CD4-positive, alpha-beta T cell treated with Interleukin-10 for 1 hour (primary cell): ENCODE measurements at places on chromosomes 2 and 18.

- no peak for DNase-seq
Measured at GRCh38 chr2:217430916-217431576, 571.2 kb upstream of the TNP1 start.

GRCh38 chr2:239710953-239711861 lies 310.4 kb upstream of the HDAC4 start:
- no peak for DNase-seq

DNA sequence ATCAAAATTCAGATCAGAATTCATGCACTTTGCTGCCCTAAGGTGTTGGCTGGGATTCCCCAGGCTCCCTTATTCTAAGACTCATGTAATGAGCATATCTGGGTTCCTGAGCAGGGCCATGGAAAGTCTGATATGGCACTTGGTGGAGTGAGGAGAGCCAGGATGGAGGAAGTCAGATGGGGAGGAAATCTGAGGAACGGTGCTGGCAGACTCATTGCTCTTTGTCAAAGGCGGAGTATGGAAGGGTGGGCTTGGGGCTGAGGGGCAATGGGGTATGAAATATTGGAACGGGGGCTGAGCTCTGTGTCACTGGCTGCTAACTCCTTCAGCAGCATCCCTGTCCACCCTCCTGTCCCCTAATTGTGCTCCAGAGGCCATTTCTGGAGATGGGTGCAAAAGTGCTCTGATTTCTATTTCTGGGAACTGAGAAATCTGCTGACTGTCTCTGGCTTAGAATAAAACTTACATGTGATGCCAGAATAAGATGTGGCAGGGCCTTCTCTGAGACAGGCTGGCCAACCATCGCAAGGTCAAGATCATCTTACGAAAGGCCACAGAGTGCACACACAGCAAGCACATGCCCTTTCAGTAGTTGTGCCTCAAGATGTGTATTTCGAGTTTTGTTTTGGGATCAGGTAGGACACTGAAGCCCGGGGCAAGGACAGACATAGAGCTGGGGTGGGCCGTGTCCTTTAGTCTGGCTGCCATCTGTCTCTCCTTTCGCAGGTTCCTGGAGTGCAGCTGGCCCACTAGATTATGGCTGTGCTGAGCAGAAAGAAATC lies 480.0 kb upstream of the HS6ST1 start:
- no peak for DNase-seq

DNA sequence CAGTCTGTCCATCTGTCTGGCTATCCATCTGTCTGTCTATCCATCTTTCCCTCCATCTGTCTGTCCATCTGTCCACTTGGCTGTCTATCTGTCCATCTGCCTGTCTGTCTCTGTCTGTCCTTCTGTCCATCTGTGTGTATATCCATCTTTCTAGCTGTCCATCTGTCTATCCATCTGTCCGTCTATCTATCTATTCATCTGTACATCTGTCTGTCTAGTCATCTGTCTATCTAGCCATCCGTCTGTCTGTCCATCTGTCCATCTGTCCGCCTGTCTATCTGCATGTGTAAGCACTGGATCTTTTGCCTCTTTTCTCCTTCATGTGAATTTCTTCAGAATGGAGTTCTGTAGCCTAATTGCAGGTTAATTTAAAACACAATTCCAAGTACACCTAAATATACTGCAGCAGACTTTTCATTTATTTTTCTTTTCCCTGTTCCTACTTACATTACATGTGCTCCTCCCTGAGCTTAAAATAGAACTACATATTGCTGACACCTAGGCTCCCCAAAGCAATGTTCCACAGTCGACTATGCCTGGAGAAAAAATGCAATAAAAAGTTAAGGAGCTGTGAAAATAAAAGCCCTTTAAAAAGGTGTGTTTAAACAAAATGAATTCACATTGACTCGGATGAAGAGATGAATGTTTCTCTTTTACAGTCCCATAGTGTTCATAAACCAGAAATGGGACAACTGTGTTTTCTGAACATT lies 37.4 kb upstream of the TXNDC2 start:
- DNase-seq = no peak

DNA sequence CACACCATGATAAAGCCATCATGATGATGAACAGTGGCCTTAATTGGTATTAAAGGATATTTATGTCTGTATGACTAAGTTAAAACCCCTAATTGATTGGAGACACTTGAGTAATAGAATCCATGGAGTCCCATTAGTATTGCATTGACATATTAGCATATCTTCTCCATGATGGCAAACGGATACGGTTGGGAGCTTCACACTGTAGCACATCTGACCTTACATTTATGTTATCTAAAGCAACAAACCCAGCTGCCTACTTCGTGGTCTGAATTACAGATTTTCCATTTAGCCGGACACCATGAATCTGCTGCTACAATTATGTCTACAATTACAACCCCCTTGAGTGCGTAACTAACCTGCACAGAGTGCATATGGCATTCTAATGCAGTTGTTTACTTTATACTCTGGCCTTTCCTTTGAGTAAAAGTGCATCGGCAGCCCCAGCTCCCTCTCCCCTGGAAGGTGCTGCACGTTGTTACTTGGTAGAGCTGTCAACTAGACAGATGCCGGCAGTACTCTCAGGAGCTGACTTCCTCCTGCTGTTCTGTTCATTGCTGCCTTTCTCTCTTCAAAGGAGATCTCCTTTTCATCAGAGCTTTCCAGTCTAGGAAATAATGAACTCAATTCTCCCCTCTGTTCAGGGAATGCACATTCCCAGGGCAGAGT lies 92.1 kb downstream of the LRRC30 start:
- no peak for DNase-seq

DNA sequence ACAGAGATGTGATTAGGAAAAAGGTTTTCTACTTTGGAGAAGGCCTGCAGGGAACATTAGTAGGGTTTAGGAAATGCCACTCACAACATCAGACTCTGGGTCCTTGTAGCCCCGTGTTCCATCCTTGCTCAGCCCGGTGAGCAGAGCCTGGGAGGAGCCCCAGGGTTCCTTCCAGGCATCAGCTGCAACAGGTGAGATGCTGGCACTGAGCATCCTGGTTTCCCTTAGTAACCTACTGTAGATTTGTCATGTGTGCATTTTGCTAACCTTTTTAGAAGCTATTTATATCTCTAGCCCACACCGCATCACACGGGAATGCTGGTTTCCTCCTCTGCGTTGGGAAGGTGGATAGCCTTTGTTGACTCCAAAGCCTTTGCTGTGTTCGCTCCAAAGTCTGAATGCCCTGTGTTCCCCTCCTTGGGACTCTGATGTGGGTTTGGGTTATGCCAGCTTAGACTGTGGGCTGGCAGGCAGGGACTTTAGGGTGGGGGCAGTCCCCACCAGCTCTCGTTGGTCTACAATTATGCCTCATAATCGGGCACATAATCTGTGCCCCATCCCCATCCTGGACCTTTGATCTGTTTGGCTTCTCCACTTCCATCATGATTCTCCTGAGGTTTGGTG lies 69.3 kb downstream of the TMEM247 start:
- DNase-seq = no peak

DNA sequence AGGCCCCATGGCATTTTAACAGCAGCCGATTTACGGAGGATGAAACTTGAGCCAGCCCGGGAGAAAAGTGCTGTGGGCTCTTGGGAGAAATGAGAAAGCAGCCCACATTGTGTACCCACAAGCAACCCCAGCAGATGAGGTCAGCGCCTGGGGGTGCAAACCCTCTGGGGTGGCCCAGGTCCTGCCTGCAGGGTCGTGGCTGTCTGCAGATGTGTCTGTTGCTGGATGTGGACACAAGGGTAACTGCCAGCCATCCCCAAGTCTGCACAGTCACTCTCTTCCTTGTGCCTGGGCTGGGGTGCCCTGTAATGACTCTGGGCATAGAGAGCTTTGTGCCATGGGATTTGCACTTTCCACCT lies 170.8 kb downstream of the PRKCE start:
- DNase-seq = no peak

GRCh38 chr2:119638685-119639554 lies 40.1 kb upstream of the TMEM177 start:
- DNase-seq = no peak

- DNase-seq = no peak
Measured at GRCh38 chr2:230932556-230933511, 7.8 kb upstream of the GPR55 start.

DNA sequence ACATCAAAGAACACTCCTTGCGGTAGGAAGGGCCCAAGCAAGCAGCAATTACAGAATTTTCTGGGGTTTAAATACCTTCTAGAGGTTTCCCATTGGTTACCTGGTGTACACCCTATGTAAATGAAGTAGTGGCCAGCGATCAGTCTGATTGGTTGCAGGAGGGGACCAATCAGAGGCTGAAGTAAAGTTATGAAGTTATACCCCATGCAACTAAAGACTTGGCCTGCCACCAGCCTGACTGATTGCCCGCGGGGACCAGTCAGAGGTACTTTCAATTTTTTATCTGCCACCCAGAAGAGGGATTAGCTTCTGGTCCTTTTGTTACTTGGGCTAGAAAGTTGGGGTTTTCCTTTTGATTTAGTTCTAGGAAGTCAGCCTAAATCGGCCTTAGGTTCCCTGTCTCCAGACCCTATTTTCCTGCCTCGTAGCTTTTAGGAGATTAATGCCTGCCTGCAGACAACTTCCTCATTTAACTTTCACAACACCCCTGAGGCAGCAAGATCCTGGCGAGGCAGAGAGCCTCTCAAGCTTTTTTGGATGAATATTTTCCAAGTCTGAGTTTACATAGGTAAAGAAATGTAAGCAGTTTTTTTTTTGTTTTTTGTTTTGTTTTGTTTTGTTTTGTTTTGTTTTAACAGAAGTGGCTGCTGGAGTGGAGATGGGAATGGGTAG lies 1.5 kb upstream of the DGUOK start:
- DNase-seq = no peak

DNA sequence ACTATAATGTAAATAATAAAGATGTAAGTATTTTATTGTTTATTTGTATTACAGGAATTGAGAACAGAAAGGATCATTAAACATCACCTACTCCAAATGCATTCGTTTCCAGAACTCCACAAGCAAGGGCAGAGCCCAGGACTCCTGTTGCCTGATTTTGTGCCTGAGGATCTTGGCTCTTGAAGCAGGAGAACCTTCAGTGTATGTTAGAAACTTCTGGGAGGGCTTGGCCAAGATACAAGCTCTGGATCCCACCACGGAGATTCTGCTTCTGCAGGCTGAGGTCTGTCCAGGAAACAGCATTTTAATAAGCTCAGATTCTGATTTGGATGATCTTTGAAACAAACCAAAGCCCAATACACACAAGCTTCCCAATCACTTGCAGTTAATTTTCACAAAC lies 142.4 kb upstream of the SOX11 start:
- DNase-seq = no peak

DNA sequence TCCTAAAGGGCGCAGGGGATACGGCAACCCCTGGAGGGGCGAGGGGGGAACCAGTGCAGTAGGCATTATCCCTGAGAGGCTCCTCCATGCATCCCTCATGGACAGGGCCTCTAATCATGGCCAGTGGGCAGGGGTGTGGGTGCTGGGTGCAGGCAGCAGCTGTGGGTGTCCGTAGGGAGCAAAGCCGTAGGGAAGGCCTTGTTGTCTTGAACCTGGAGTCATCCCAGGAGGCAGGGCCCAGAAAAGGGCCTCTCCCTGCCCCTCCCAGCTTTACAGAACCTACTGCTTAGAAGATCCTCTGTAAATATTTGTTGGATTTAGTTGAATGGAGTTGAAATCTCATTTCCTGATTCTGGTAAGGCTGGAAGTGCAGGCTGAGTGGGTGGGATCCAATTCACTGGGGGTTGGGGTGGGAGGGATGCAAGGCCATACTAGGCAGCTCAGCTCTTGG lies 207.0 kb upstream of the HAAO start:
- DNase-seq = no peak

GRCh38 chr2:121722479-121722878 lies 14.2 kb downstream of the NIFK start:
- no peak for DNase-seq

- DNase-seq = no peak
Measured at GRCh38 chr2:101872480-101872879, 119.3 kb upstream of the IL1R2 start.

- no peak for DNase-seq
Measured at GRCh38 chr18:13151656-13152055, 66.9 kb upstream of the LDLRAD4 start.

DNA sequence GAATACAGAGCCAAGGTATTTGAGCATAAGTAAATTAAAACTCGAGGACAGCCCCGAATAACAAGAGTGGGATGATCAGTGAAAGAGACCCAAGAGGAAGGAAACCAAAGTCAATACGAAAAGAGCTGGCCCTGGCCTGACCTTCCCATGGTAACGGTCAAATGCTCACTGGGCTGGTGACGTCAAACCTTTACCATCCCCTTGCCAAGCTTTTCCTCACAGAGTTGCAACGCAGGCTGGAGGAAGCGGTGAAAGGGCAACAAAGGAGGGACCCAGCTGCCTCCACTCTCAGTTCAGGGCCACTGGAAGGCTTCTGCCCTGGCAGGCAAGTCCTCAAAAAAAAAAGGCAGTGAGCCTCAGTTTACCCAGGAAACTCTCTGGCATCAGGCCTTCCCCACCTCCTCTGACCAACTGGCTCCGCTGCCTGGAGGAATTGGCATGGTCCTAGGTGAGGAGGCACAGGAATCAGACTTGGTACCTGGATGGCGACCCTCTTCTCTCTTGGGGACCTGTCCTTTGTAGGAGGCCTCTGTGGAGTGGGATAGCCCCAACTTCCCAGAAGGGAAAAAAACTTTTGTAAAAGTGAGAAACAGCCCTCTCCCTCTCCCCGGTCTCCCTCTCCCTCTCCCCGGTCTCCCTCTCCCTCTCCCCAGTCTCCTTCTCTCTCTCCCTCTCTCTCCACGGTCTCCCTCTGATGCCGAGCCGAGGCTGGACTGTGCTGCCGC lies 212.4 kb downstream of the ANAPC1 start:
- DNase-seq = no peak

DNA sequence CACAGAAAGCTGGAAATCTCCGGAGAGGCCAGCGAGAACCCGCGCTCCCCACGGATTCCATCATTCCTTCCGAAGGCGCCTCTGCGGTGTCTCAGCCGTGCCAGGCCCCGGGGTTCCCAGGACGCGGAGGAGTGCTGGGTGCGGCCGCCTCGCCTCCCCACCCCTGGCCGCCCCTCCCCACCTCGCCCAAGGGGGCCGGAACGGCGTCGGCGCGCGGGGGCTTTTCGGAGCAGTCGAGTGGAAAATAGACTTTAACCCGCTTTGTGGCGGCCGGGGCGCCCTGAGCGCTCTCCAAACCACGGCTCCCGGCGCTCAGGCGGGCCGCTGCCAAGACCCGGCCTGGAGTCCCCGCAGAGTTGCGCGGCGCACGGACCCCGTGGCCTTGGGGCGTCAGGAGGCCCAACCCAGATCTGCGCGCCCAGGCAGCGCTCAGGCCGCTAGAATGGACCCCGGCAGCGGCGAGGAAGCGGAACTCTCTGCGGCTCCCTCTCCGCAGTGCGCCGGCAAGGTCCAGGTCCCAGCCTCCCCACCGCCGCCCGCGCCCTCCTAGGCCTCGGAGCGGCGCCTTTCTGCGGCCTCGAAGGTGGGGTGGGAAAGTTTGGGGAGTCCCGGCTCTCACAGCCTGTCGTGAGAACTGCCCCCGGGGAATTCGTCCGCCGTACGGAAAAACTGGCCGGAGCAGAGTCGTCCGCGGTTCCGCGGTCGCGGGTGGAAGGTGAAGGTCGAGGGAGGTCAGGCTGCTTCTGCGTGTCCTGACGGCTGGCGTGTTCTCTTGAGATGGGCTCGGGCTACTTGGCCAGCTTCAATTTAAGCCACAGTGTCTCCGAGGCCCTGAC lies 1.2 kb upstream of the EMX1 start:
- peak; percentile 44 for DNase-seq
